Small intestine (tissue), 16 donors: ENCODE measurements at places on chromosomes 6 and 20.

DNA sequence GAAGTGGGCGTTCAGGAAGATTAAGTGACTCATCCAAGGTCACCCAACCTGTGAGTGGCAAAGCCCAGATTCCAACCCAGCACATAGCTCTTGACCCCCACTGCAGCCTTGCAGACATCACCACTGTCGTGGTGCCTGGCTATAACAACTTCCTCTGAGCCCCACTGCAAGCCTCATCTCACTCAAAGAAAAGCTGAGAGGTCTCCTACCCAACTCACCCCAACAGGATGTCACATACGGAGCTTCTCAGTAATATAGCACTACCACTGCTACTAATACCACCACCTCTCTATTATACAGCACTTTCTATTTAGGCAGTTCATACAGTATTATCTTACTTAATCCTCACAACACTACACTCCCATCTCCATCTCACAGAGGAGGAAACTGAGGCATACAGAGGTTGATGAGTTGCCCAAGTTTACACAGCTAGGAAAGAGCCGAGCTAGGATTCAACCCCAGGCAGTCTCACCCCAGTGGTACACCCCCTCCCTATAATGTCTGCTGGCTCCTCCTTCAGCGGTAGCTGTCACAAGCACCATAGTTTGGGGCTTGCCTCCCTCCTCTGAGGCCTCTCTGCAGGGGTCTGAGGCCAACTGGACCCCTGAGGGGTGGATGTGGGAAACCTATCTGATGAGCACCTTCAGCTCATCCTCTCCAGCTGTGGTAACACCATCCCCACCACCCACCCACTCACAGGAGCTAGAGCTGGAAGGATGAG, 19.5 kb downstream of the TFEB start:
- DNase-seq, result no peak

DNA sequence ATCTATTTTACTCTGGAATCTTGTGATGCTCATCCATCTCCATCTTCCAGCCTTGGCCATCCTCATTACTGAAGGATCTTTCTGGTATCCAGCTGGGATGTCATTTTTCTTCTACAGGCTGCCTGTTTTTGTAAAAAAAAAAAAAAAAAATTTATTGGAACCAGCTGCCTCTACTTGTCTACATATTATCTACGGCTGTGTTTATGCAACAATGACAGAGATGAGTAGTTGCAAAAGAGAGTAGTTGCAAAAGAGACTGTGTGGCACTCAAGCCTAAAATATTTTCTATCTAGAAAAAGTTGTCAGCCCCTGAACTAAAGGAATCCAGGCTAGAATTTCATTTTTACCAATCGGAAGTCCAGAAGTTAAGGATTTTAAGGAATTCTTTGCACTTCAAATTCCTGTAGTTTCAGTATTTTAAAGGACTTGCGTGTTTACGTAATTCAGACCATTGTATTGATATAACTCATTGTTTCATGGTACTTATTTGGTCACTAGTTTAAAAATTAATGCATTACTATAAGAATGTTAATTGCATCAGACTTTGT, 38.6 kb upstream of the PLCG1 start:
- no peak for DNase-seq

GRCh38 chr20:9792674-9793073, 46.2 kb downstream of the PAK5 start:
- no peak for DNase-seq

- no peak for DNase-seq
Measured at GRCh38 chr6:151961809-151962208, 154.3 kb downstream of the ESR1 start.

- no peak for DNase-seq
Measured at GRCh38 chr20:3194617-3195280, 9.7 kb downstream of the DDRGK1 start.

DNA sequence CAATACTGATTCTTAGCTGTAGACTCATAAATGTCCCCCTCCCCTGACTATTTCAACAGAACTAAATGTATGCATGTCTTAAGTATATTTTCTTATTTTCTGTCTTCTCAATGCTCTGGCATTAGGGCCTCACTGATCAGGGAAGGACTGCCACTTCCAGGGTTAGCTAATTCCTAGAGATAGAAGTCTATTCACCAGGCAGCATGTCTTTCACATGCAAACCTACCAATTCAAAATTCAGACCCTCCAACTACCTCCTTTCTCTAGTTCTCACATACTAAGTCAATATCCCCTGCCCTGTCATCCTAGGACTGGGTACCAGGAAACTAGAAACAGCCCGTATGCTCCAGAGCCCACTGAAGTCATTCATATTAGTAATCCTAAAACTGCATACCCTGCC, 132.3 kb downstream of the RALGAPA2 start:
- DNase-seq, result no peak
